ENCODE measurements at places on chromosomes 12 and 14.

GRCh38 chr12:115132145-115132544, 448.2 kb upstream of the TBX3 start:
- DNase-seq, result no peak

DNA sequence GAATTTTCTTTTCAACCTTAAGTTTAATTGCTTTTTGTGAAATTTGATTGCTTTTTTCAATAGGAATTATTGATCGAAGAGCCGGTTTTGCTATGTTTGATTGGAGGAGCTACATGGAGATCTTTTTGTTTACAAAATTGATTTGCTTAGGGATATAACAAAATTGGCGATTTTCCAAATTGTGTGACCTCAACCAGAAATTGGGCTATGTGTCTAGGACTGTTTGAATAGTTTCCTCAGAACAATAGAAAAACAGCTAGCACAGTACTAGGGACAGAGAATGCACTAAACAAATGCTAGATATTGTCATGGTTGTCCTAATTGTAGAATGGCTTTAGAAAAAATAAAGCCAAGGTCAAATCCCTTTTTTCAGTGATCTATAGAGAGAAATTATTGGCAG, 2.4 kb downstream of the SLC17A8 start:
- DNase-seq, result no peak

DNA sequence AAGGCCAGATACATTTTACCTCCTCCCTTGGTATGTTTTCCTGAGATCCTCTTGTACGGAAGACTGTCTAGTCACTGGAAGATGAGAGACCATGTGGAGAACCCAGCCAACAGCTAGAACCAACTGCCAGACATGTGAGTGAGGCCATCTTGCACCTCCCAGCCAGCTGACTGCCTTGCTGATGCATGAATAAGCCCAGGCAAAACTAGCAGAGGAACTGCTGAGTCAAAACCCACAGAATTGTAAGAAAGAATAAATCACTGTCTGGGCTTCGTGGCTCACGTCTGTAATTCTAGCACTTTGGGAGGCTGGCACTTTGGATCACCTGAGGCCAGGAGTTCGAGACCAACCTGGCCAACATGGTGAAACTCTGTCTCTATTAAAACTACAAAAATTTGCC, 160.0 kb downstream of the TPH2 start:
- no peak for DNase-seq

DNA sequence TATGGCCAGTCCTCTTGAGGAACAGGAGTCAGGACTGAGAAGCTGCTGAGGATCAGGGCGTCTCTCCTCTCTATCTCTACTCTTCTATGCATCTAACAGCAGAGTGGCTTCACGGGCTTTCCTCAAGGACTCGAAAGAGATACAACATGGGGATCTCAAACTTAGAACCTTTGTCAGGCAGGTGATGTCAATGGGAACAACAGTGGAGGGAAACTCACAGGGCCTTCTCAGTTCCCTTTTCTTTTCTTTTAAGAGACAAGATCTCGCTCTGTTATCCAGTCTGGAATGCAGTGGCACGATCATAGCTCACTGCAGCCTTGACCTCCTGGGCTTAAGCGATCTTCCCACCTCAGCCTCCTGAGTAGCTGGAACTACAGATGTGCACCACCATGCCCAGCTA, 127.6 kb downstream of the PTPN11 start:
- DNase-seq, result no peak

DNA sequence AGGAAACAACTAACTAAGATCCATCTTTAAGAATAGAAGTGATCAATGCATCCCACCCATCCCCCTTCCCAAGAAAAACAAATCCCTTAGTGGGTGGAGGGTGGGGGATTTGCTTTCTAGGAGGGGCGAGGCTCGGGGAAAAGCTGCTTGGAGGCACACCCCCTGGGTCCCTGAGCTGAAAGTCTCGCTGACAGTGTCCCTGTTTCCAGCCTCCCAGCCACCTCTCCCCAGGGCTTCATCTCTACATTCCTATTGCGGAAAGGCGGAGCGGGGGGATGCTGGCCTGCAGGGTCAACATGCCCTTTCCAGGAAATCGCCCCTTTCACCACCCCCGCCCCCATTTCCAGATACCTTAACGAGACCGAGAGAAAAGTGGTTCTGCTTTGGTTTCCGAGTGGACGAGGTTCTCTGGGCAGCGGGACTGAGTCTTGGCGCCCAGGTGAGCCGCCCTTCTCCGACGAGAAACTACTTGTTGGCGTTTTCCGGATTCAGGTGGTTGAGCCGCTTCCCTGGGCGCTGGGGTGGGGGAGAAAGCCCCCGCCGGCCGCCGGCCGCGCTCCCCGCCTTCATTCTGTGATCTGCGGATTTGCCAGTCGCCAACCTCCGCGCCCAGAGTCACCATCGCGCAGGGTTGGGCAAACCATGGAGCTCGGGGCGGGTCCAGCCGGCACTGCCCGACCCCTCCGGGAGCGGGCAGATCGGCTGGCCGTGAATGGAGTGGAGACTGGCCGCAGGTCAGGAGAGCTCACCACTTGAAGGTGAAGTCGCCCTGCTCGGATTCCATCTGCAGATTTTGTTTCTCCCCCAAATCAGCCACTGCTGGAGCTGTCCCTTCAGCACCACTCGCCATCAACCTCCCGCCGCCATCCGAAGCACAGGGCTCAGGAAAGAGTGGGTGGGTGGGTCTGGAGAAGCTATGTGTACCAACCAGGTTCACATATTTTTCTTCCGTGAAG, 505 bp downstream of the KCNC2 start:
- no peak for DNase-seq

DNA sequence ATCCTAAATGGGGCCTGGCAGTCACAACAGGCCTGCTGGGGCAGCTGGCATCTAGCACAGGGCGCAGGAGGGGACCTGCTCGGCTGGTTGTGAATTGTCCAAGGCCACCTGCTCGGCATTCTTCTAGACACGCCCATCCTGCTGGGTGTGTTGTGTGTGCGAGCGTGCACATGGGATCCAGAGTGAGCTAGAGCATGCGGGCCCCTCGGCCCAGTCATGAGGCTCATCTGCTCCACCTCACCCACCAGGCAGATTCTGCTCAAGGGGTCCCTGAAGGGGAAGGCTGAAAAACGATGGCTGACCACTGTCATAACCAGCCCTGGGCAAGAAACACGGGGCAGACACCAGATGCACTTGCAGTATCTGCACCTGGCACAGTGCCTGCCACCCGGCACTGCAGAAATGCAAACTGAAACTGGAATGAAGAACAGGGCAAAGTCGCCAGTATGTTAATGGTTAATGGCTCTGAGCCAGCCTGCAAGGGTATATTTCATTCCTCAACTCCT, 31.8 kb downstream of the MAX start:
- DNase-seq, result no peak

GRCh38 chr14:104514156-104514848, 65.3 kb upstream of the C14orf180 start:
- no peak for DNase-seq

DNA sequence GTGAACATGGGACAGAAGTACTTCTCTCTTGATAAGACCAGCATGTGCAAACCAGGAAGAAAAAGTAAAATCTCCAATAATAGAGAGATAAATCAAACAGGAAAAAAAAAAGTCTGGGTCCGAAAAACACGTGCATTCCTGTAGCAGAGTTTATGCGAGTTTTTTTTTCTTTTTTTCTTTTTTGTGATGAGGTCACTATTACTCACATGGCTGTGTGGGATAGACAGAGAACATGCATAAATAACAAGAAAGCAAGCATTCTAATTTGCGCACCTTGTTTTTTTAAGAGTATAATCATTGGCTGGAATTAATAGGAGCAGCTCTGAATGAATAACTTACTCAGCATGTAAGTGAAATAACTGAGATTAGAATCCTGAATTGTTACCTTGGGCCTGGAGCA, 91.9 kb upstream of the CPM start:
- no peak for DNase-seq

DNA sequence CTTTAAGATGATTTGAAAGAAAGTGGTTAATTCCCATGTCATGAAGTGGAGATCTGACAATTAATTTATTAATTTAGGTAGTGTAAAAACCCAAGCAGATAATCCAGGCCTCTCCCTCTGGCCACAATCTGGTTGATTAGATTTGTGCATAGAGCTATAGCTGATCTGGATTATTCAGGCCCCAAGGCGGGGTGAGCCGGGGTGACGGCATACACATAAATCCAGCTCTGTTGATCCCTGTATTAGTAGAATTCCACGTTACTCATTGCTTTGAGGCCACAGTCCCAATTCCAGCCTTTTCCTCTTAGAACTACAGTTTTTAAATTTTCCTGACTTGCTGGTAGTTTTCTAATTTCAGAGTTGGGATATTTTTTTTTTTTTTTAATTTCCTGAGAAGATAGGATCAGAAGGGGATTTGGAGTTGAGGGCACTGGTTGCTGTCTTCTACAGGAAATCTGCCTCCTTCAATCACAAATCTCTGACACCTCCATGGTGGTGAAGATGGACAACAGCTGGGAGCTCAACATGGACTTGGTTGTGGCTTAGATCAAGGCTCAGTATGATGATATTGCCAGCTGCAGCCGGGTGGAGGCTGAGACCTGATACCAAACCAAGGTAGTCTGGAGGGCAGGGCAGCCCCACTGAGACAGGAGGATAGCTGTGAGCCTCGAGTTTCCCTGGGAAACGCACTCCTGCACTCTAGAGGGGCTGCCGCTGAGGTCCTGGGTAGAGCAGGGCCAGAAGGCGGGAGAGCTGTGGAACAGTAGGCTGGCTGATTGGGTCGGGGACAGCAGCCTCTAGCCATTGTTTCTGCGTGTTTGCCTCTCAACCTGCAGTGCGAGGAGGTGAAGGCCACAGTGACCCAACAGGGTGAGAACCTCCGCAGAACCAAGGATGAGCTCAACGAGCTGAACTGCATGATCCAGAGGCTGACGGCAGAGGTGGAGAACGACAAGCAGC, 19.4 kb downstream of the KRT85 start:
- DNase-seq, result no peak

- DNase-seq, result no peak
Observed at GRCh38 chr12:2679068-2679815, 115.5 kb upstream of the FKBP4 start.

DNA sequence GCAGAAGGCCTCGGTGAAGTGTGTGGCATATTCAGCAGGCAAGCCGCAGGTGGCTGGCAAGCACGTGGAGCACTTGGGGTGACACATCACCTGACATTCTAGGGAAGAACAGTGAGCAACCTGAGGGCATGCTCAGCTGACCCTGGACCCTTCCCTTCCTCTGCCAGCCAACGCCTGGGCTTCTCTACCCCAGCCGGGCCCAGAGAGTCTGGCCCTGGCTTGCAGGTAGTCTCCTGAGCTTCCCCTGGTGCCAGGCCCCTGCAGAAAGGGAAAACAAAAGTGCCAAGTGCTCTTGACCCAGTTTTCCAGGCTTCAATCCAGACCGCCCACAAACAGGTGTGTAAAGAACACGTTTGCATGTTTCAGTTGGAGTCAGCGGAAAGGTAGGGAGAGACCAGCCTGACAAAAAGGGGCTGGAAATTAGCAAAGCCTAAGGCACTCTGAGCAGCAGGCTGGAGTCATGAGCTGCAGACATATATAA, 45.7 kb downstream of the PRKAB1 start:
- DNase-seq, result no peak

GRCh38 chr14:76282581-76282980, 93.4 kb upstream of the ESRRB start:
- no peak for DNase-seq

DNA sequence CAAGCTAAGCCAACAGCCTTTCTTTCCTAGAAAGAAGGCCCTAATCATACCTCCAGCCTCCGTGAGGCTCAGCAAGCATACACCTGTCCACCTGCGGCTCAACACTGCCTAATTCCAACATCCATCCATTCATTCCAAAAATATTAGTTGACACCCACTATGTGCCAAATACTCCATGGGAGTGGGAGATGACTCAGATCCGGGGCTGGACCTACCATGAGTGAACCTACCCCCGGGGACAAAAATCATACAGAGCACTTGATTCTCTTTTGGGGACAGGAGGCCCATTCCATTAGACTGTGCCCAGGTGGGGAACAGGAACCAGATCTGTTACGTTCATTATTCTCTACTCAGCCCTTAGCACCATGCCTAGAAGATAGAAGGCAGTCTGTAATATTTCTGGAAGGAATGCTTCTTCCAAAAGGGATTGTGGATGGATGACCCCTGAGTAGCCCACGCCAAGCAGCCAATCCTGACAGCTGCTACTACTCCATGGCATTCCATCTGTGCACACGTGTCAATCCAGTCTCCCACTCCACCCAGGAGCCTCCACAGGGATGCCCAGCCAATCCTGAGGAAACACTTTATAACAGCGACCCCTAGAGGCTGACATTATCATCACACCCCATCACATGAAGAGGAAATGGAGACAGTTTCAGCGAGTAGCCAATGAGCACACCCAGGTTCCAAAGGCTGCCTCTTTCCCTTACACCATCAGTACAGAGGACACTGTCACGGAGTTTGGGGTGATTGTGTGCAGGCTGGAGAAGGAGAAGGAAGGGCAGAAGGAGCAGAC, 170.7 kb downstream of the ESRRB start:
- no peak for DNase-seq

All from stimulated activated CD8-positive, alpha-beta memory T cell treated with anti-CD3 and anti-CD28 coated beads, Interleukin-12 subunit alpha, Interleukin-12 subunit beta, amount 100 ng/mL, for 1 hour (primary cell).